ENCODE measurements at places on chromosomes 2 and 18.

DNA sequence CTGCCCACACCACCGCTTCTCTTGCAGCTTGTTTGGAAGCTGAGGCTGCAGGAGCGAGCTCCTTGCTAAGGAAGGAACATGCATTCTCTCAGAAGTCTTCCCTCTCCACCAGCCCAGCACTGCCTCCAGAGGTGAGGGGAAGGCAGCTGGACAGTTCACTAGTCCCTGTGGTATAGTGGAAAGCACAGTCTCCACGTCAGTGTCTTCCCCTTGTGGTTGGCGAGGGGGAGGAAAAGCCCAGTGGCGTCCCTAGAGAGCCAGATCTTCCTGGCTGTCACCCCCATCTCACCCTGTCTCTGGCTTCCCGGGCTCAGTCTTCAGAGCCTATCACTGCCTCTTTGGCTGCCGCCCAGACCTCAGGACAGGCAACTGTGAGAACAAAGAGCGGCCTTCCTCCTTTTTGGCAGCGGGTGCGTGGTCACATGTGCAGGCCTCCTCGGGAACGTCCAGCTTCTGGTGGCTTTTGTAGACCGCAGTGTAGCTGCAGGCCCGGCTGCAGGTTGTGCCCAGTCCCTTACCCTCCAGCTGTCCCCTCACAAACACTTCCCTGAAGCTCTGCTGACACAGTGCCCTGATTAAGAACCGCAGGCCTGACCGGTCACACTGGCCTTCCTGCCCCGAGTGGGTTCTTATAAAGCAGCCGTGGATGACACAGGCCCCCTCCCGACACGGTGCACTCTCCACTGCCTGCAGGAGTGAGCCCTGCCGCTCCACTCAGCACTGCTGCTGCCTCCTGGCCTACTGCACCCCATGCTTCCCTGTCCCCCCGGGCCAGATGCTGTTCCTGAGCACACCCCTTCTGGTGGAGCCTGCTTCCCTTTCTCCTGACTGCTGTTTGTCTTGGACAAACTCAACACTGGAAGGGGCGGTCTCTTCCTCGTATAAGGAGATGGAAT is 90.9 kb downstream of the RNF144A start:
- H3K4me3 ChIP-seq = no peak overlapping the region
- no peaks in the 10 kb centered on the region for H3K27me3 ChIP-seq
- DNase-seq = no peak
- peaks cover 28% of the 10 kb centered on the region for H3K4me1 ChIP-seq
- peak overlapping the region; percentile 78 for H3K27ac ChIP-seq
- H3K36me3 ChIP-seq = peaks cover 9% of the 10 kb centered on the region

- H3K4me1 ChIP-seq = no peaks in the 10 kb centered on the region
- H3K36me3 ChIP-seq = no peaks in the 10 kb centered on the region
- H3K27me3 ChIP-seq = no peaks in the 10 kb centered on the region
- H3K27ac ChIP-seq = no peak overlapping the region
- DNase-seq = no peak
- no peak overlapping the region for H3K4me3 ChIP-seq
Observed at GRCh38 chr2:44615950-44616518, 254.3 kb downstream of the CAMKMT start.

GRCh38 chr2:113221846-113222245 is 48.1 kb downstream of the PSD4 start:
- H3K27me3 ChIP-seq = no peaks in the 10 kb centered on the region
- no peak overlapping the region for H3K27ac ChIP-seq
- no peak for DNase-seq
- H3K36me3 ChIP-seq = no peaks in the 10 kb centered on the region
- H3K4me1 ChIP-seq = peaks cover 14% of the 10 kb centered on the region

GRCh38 chr2:206095536-206096332 is 9.8 kb upstream of the INO80D start:
- no peaks in the 10 kb centered on the region for H3K36me3 ChIP-seq
- no peaks in the 10 kb centered on the region for H3K4me1 ChIP-seq
- DNase-seq = no peak

DNA sequence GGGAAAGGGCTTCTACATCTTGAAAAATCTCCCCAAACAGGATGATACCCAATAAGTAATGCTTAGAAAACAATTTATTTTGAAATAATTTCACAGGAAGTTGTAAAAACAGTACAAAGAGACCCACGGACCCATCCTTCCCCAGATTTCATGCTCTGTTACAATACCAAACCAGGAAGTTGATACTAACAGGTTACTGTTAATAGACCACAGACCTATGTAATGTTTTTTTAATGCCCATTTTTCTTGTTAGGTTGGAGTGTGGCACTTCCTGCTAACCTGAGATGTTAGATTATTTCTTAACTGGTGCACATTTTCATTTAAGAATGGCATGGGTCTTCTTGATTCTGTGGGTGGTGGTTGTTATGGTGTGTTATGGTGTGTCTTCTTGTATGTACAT is 21.4 kb upstream of the MGAT5 start:
- H3K4me3 ChIP-seq = peak overlapping the region; percentile 66
- H3K36me3 ChIP-seq = peaks cover 6% of the 10 kb centered on the region
- no peaks in the 10 kb centered on the region for H3K27me3 ChIP-seq
- peaks cover 71% of the 10 kb centered on the region for H3K4me1 ChIP-seq
- no peak for DNase-seq
- H3K27ac ChIP-seq = peak overlapping the region; percentile 88

GRCh38 chr2:110804915-110805314 is 72.5 kb downstream of the ACOXL start:
- H3K36me3 ChIP-seq = peaks cover 5% of the 10 kb centered on the region
- peaks cover 22% of the 10 kb centered on the region for H3K4me1 ChIP-seq
- peak; percentile 25 for DNase-seq
- H3K27ac ChIP-seq = no peak overlapping the region

- H3K4me1 ChIP-seq = peaks cover 4% of the 10 kb centered on the region
- no peaks in the 10 kb centered on the region for H3K27me3 ChIP-seq
- no peak overlapping the region for H3K4me3 ChIP-seq
- no peak overlapping the region for H3K27ac ChIP-seq
- no peak for DNase-seq
Observed at GRCh38 chr2:26382564-26382963, 19.2 kb upstream of the DRC1 start.

- H3K4me3 ChIP-seq = peak overlapping the region; percentile 72
- peaks cover 55% of the 10 kb centered on the region for H3K4me1 ChIP-seq
- peak; percentile 56 for DNase-seq
- peaks cover 19% of the 10 kb centered on the region for H3K36me3 ChIP-seq
Observed at GRCh38 chr2:144325086-144325485, 194.8 kb downstream of the ZEB2 start.

- DNase-seq = no peak
- no peaks in the 10 kb centered on the region for H3K4me1 ChIP-seq
- no peaks in the 10 kb centered on the region for H3K36me3 ChIP-seq
- peaks cover 42% of the 10 kb centered on the region for H3K27me3 ChIP-seq
- H3K27ac ChIP-seq = no peak overlapping the region
Observed at GRCh38 chr2:221612800-221613199, 40.7 kb upstream of the EPHA4 start.

- H3K27me3 ChIP-seq = no peaks in the 10 kb centered on the region
- H3K36me3 ChIP-seq = peaks cover 3% of the 10 kb centered on the region
- H3K4me1 ChIP-seq = no peaks in the 10 kb centered on the region
- H3K4me3 ChIP-seq = peak within 1 kb of the TSS; percentile 3
- H3K27ac ChIP-seq = no peak within 1 kb of the TSS
- no peak for DNase-seq
Observed at GRCh38 chr2:32264422-32265105, at the start of gene NLRC4. Gene NLRC4, minus strand, starts transcription at chr2:32264886. Its CDS starts 8,111 bp downstream, at chr2:32256775.

DNA sequence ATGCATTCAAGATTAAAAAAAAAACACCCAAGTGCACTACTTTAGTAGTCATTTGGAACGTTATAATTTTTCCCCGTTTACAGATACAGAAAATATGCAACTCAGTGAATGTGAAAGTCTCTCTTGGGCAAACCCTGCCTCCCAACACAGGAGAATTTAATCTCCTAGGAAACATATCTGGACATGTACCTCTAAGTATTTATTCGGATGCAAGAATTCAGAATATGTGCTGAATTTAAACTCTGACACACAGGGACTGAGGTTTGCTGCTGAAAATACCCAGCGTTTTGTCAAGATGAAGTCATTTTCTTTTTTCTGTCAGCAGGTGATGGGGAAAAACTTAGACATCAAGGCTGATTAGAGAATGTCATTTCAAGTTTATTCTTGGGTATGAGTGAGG is 105.4 kb downstream of the ACKR3 start:
- peaks cover 62% of the 10 kb centered on the region for H3K27me3 ChIP-seq
- H3K4me3 ChIP-seq = no peak overlapping the region
- DNase-seq = no peak
- H3K27ac ChIP-seq = no peak overlapping the region
- H3K4me1 ChIP-seq = no peaks in the 10 kb centered on the region

- no peaks in the 10 kb centered on the region for H3K36me3 ChIP-seq
- no peak overlapping the region for H3K27ac ChIP-seq
- no peaks in the 10 kb centered on the region for H3K27me3 ChIP-seq
- H3K4me3 ChIP-seq = no peak overlapping the region
- no peaks in the 10 kb centered on the region for H3K4me1 ChIP-seq
- DNase-seq = no peak
Observed at GRCh38 chr2:19086231-19086651, 272.2 kb downstream of the OSR1 start.

- H3K27me3 ChIP-seq = no peaks in the 10 kb centered on the region
- peaks cover 21% of the 10 kb centered on the region for H3K36me3 ChIP-seq
- H3K4me3 ChIP-seq = peak overlapping the region; percentile 79
- H3K4me1 ChIP-seq = peaks cover 79% of the 10 kb centered on the region
- peak overlapping the region; percentile 97 for H3K27ac ChIP-seq
Observed at GRCh38 chr18:63162271-63163014, 157.1 kb downstream of the BCL2 start.

- no peak for DNase-seq
- H3K4me3 ChIP-seq = no peak overlapping the region
- H3K36me3 ChIP-seq = no peaks in the 10 kb centered on the region
- H3K4me1 ChIP-seq = no peaks in the 10 kb centered on the region
Observed at GRCh38 chr18:37964885-37965571, 399.4 kb upstream of the CELF4 start.

GRCh38 chr2:182033449-182033848 is 47.8 kb downstream of the PPP1R1C start:
- peaks cover 25% of the 10 kb centered on the region for H3K27me3 ChIP-seq
- no peaks in the 10 kb centered on the region for H3K36me3 ChIP-seq
- H3K27ac ChIP-seq = no peak overlapping the region
- H3K4me1 ChIP-seq = no peaks in the 10 kb centered on the region
- H3K4me3 ChIP-seq = no peak overlapping the region

DNA sequence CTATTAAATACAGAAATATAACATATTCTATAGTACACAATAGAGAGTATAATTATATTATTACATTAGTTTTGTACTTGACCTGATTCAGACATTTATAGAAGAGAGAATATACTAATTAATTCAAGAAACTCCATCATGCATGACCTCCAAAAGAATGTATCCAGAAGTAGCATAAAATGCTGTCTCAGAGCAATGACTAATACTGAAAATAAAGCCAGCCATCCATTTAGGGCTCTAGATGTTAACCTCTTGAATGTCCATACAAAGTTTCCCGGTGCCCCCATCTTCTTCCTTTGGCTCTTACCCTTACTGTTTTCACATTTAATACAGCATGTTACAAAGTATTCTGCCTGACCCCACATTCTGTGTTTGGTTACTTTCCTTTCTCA is 102.0 kb downstream of the ARHGAP15 start:
- H3K4me1 ChIP-seq = no peaks in the 10 kb centered on the region
- H3K36me3 ChIP-seq = peaks cover 16% of the 10 kb centered on the region
- H3K27me3 ChIP-seq = no peaks in the 10 kb centered on the region

DNA sequence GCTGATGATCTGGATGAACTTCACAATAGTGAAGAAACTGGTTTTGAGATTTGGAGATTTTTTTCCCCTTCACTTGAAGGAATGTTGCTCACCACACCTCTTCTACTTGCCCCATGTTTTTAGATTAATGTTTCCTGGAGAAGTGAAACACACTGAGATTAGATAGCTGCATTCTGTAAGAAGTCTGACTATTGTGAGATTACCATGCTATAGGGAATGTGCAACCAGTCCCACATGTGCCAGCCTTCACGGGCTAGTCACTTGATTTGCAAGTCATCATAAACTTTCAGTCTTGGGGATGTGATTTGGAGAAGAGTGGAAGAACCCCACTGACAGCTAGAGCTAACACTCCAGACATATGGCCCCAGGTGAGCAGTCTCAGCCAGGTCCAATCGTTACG is 7.4 kb upstream of the CCNYL1 start:
- DNase-seq = no peak
- H3K27ac ChIP-seq = no peak overlapping the region
- no peaks in the 10 kb centered on the region for H3K4me1 ChIP-seq
- no peaks in the 10 kb centered on the region for H3K36me3 ChIP-seq
- H3K27me3 ChIP-seq = peaks cover under 1% of the 10 kb centered on the region

DNA sequence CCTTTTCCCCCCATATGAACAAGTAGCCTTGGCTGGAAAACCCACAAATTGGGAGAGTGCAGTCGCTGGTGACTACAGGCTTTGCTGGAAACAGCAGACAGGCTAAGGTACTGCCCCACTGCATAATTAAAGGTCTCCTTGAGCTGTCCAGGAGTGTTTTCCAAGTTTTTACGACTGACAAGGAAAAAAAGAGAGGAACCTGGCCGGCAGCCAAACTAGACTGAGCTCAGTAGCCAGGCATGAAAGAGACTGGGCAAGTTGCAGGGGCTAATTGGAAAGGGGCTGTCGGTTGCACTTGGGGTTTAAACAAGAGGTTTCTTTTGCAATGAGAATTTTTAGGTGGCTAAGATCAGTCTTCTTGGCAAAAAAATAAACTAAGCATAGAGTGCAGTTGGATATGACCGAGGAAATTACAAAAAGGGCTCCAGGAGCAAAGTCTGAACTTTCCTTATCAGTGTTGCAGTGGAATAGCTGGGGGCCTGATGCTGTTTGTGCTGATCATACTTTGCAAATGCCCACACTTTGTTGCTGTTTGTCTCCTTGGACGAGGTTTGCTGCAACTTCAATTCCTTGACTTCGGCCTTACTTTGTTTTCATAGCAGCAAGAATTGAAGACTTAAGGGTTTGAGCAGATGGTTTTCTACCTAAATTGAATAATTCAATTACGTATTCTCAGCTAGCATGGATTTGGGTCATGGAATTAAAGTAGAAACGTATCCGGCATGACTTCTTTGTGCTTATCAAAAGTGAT is 2.1 kb downstream of the GULP1 start:
- no peak for DNase-seq
- H3K27me3 ChIP-seq = peaks cover 33% of the 10 kb centered on the region
- H3K4me3 ChIP-seq = no peak overlapping the region

GRCh38 chr18:3577281-3577855 is 127.4 kb downstream of the TGIF1 start:
- H3K27ac ChIP-seq = no peak overlapping the region
- H3K27me3 ChIP-seq = no peaks in the 10 kb centered on the region
- no peaks in the 10 kb centered on the region for H3K4me1 ChIP-seq
- no peaks in the 10 kb centered on the region for H3K36me3 ChIP-seq
- no peak for DNase-seq
- H3K4me3 ChIP-seq = no peak overlapping the region

All from effector memory CD8-positive, alpha-beta T cell (primary cell).